ENCODE measurements at places on chromosomes 3 and 15. TPM values are rescaled to one million over a fixed set of nuclear protein-coding genes. Genes with fewer than 3 reads are reported as not detected.

Gene TTC23
- 2.5 TPM for total RNA-seq

GRCh38 chr15:71939981-71940588 lies 129.7 kb downstream of the NR2E3 start:
- no peak for ATAC-seq

DNA sequence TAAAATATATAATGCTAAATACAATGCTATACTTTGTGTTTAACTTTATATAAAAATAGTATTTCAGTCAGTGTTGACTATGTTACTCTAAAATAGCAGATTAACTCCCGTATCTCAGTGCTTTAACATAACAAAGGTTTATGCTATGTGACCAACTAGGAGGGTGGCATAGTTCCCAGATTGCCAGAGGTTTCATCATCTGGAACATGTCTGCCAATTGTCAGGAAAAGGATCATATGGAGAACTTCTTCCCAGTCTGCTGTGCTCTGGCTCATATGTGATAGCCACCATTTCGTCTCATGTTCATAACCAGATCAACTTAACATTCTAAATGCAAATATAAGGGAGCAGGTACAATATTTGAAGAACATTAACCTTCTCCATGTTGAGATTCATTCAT lies 720.2 kb downstream of the MCTP2 start:
- no peak for ATAC-seq

Gene SYNPR
- total RNA-seq: not detected

DNA sequence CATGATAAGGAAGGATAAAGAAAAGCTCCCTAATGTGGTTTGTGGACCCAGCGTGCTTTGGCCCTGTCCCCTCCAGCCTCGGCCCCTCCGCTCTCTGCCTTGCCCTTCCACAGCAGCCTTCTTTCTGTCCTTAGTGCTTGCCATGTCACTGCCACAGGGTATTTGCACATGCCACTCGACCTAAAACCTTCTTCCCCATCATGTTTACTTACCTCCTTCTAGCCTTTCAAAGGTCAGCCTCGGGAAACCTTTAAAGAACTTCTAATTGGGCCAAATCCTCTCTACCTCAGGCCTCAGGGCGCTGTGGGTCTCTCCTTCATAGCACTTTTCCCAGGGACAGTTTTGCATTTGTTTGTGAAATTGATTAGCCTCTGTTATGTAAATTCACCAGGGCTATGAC lies 73.0 kb downstream of the SCN11A start:
- ATAC-seq: no peak

DNA sequence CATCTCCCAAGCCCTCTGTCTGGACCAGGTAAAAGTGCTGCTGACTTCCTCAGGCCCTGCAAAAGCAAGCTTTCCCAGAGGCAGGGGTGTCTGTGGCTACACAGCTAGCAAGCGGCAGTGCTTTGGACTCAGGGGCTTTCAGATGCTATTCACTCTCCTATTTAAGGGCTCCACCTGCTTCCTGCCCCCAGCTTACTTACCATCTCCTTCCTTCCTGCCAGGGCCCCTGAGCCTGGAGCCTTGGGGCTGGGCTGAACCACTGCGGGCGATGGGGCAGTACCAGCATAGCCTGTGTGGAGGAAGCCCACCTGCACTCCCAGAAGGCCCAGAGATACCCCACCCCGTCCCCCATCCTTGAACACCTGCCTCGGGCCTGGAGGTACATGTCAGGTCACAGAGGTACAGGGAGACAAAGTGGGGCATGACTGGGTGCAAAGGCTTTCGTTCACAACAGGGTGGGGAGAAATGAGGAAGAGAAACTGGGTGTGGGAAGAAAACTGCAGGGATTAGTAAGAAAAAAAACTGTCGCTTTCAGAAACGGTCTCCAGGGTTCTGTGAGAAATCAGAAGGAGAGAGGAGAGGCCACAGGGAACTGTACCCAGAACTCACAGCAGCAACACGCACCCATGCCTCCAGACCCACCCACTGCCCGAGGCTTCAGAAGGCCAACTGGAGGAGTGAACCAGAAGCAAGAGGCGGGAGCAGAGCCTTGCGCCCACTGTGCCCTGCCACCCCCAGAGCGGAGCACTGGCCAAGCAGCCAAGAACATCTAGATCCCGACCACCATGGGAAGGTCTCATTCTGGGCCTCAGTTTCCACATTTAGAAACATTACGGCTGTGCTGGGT lies 49.5 kb downstream of the CCDC12 start:
- ATAC-seq: peak; percentile 74

DNA sequence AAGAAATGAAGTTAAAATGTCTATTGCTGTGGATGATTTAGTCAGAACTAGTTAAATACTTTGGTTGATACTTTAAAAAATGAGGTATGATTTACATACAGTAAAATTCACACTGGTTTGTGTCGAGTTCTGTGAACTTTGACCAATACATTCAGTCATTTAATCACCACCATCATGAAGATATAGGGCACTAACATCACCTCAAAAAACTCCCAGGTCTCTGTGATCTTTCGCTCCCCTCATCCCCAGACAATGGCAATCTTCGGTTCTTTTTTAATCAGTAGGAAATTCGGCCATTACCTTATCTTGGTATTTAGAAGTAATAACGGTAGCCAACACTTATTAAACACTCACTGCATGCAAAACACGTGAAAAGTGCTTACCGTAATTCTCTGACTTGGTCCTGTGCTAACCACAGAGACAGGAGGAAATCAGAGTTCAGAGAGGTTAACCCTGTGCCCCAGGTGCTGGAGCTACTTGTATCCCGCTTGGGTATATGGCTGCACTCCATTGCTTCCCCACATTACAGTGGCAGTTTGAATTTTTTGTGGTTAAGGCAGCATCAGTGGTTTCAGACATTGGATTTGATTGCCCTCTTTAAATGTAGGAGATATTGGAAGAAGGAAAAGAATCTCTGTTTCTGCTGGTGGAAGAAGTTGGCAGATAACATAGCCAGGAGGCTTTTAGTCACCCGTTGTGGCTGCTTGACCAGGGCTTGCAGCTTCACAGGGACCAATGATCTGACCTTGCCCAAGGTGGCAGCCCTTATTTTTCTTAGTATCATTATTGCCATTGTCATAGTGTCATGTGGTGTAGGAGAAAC lies 4.2 kb downstream of the PLCL2 start:
- ATAC-seq: peak; percentile 66

- ATAC-seq: no peak
Measured at GRCh38 chr3:61719278-61719977, 158.1 kb downstream of the PTPRG start.

- ATAC-seq: no peak
Measured at GRCh38 chr3:9762871-9763270, 6.9 kb downstream of the CAMK1 start.

Gene SHISA5
- total RNA-seq: 113 TPM

- no peak for ATAC-seq
Measured at GRCh38 chr15:70316059-70316600, 218.4 kb upstream of the TLE3 start.

DNA sequence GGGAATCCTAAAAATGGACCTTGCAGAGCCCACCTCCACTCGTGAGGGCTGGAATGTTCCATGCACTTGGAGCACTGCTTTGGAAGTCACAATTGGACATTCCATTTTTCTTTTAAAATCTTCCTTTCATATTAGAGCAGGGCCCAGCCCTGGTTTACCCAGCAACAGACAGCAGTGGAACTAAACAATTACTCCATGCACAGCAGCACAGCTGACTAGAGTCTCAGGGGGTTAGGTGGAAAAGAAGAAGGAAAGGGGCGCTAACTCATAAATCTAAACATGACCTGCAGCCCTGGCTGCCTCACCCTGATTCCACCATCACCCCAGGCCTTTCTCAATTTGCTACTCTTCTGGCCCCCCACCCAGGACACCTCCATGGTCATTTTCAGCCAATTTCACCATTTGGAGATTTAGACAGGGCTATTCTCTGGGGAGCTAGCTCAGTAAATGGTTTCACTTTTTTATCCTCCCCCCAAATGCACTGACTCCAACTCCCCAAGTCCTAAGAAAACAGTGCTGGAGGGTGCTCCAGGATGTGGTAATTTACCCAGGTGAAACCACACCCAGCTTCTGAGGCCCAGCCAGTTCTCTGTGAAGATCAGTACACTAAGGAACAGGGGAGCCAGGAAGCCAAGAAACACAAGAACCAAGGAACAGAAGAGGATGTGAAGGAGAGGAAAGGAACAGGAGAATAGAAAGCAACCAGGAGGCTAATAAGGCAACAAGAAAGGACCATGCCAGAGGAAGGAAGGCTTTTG lies 1.6 kb upstream of the LRRC31 start:
- ATAC-seq: no peak

- ATAC-seq: no peak
Measured at GRCh38 chr3:72900048-72900447, 12.2 kb downstream of the GXYLT2 start.

DNA sequence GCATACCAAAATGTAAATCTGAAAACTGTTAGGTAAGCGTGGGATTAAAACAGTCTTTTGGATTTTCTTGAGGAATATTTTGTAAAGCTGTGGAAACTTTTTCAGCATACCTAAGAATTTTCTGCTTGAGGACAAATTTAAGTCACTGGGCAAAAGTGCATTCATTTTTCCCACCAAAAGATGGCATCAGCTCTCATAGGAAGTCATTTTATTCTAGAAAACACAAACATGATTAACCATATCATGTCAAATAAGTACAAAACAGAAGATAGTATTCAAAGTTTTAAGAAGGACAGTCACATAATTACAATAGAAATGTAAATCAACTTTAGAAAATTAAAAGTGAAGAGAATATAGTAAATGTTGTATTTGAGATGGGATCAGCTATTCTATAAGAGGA lies 63.5 kb downstream of the SLC49A4 start:
- no peak for ATAC-seq

DNA sequence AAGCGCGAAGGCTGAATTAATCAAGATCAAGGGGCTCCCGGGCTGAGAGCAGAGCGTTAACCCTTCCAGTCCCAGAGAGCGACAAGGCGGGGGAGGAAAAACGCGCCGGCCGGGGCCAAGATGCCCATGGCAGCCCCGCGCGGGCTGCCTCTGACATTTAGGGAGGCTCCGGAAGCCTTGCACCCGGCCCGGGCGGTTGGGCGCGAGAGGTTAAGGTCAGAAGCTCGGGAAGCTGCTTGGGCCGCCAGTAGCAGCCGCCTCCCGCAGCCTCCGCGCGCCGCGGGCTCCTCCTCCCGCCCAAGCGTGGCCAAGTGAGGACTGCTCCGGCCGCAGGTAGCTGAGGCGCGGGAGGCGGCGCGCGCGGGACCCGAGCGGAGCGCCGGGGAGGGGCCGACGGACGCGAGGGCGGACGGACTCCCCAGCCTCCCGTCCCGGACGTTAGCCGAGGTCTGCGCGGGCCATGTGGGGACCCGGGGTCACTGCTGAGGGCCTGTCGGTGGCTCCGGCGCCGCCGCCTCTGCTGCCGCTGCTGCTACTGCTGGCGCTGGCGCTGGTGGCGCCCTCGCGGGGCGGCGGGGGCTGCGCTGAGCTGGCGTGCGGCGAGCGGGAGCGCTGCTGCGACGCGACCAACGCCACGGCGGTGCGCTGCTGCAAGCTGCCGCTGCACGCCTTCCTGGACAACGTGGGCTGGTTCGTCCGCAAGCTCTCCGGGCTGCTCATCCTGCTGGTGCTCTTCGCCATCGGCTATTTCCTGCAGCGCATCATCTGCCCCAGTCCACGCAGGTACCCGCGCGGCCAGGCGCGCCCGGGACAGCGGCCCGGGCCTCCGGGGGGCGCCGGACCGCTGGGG lies at the start of gene C3orf80:
Gene C3orf80, plus strand, starts transcription at position 247 of the 850 bp plus-strand sequence. Its CDS starts 214 bp downstream, at position 461.
- ATAC-seq: peak; percentile 84

Gene PLA2G4D
- total RNA-seq: 0.09 TPM

GRCh38 chr3:101244212-101244575 lies 76.2 kb downstream of the IMPG2 start:
- ATAC-seq: no peak

GRCh38 chr3:56915966-56916586 lies 114.3 kb upstream of the ARHGEF3 start:
- ATAC-seq: peak; percentile 82

GRCh38 chr3:101898752-101899169 lies 49.4 kb downstream of the NFKBIZ start:
- no peak for ATAC-seq

DNA sequence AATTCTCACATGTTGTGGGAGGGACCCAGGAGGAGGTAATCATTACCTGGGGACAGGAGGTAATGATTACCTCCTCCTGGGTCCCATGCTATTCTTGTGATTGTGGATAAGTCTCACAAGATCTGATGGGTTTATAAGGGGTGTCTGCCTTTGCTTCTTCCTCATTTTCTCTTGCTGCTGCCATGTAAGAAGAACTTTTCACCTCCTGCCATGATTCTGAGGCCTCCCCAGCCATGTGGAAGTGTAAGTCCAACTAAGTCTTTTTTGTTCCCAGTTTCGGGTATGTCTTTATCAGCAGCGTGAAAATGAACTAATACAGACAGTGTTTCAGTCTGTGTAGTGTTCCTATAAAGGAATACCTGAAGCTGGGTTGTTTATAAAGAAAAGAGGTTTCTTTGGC lies 13.1 kb upstream of the KCTD6 start:
- no peak for ATAC-seq

- ATAC-seq: no peak
Measured at GRCh38 chr3:195094191-195094921, 176.6 kb downstream of the XXYLT1 start.

GRCh38 chr3:16665282-16665741 lies 60.1 kb upstream of the DAZL start:
- ATAC-seq: peak; percentile 66

GRCh38 chr3:80705290-80705689 lies 937.5 kb upstream of the ROBO1 start:
- ATAC-seq: no peak

DNA sequence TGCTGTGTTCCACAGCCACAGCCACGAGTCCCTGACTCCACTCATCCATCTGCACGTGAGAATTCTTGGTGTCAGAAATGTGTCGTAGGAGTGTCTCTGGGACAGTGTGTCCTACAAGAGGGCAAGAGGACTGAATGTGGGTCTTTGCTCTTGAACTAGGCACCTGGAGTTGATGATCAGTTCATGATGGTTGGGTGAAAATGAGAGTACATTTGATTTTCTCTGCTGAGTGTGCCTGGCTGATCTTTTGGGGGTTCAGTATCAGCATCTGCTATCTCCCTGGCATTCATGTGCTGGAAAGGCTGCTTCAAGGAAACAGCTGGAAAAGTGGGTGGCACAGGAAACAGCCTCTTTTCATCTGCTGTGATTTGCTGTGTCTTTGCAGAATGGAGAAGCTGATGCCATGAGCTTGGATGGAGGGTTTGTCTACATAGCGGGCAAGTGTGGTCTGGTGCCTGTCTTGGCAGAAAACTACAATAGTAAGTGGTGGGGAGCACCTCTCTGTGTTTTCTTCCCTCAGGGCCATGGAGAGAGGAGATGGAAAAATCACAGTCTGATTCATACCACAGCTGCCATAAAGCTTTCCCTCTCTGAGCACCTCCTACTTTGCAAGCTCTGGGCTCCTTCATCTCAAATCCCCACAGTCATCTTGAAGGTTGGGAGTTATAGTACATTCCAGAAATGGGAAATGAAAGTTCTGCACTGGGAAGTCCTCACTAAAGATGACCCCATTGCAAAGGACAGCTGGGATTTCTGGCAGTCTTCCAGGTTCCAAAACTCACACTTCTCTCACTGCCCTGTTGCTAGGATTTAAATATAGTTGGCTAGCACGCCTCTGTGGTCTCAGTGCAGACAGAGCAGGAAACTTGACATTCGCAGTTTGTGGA lies 17.8 kb downstream of the TF start:
- ATAC-seq: no peak
